ENCODE measurements at places on chromosomes 7 and 10. TPM values are rescaled to one million over a fixed set of nuclear protein-coding genes. Genes with fewer than 3 reads are reported as not detected.

DNA sequence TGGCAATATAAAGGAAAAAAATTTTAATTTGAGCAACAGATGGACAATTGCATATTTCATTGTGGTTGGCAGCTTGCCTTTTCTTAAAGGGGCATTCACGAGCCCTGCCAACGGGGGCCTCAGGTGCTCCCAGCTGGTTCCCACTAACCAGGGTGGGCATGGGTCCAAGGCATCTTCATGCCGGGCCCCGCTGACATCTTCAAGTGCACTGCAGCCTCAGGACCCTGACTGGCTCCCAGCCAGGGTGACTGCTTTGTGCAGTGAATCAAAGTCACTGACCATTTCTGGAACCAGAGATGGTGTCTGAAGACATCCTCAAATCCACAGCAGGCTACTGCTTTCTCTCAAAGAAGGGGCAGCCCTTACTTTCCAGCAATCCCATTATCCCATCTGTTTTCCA is 275.2 kb upstream of the MGMT start:
- H3K36me3 ChIP-seq, result no peaks in the 10 kb centered on the region
- H3K27ac ChIP-seq, result no peak overlapping the region
- H3K4me3 ChIP-seq, result no peak overlapping the region
- no peaks in the 10 kb centered on the region for H3K4me1 ChIP-seq
- peak; percentile 23 for DNase-seq
- H3K27me3 ChIP-seq, result no peaks in the 10 kb centered on the region

DNA sequence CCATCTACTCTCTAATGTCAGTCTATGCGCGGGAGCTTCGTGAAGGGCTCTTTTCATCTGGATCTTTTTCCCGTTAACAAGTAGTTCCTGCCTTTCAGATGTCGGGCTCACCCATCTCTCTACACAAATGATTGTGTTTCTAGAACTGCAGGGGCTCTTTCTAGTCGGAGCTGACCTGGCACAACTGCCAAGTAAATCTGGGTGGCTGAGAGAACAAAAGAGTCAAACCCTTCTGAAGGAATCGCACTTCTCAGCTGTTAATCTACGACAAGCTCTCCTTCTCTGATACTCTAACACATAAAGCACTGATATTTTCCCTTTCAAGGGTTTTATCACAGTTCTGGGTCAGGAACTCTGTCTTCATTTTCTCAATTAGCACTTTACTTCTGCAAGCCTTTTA is 144.7 kb downstream of the NRP1 start:
- no peak for DNase-seq
- no peak overlapping the region for H3K27ac ChIP-seq
- no peak overlapping the region for H3K4me3 ChIP-seq
- peaks cover 86% of the 10 kb centered on the region for H3K36me3 ChIP-seq
- peaks cover 20% of the 10 kb centered on the region for H3K4me1 ChIP-seq
- no peaks in the 10 kb centered on the region for H3K27me3 ChIP-seq

DNA sequence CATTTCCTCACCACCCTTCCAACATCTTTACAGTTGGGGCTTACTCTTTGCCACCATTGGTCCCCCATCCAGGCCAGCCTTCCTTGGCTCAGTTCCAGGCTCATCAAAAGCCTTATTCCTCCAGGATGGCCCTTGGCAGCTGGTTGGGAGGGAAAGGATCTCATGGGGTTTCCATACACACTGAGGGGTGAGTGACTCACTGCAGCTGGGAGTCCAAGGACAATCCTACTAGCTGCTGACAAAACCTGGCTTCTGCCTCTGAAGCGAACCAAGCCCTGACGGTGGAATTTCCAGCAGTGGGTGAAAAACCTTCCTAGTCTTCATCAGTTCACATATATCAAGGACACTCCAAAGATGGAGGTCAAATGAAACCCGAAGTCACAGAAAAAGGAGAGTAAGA is 22.9 kb downstream of the CRHR2 start:
- no peak overlapping the region for H3K27ac ChIP-seq
- H3K4me3 ChIP-seq, result no peak overlapping the region
- no peaks in the 10 kb centered on the region for H3K4me1 ChIP-seq
- no peaks in the 10 kb centered on the region for H3K27me3 ChIP-seq

DNA sequence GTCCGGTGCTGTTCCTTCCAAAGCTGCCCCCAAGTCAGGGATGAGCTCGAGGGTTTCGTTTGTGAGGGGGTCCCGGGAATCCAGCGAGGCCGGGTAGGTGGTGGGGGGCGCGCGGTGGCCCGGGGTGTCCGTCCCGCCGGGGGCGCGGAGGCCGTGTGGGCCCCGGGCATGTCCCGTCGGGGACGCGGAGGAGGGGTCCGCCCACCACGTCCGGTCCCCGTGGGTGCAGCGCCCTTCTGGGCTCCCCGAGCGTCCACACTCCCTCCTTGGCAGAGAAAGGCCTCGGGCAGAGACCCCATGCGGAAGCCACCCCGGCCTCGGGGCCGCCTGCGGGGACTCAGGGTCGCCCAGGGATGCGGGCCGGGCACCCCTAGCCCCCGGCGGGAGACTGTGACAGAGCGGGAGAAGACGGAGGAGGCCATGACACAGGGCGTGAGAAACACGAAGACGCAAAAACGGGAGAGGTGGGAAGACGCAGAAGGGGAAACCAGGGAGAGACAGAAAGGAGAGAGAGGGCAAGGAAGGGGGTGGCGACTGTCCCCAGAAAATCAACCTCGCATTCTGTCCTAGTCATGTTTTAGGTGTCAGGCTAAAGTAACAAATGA is 640 bp upstream of the ZNF425 start:
- peaks cover 20% of the 10 kb centered on the region for H3K36me3 ChIP-seq
- H3K4me1 ChIP-seq, result peaks cover 10% of the 10 kb centered on the region
- peak; percentile 69 for DNase-seq

- H3K36me3 ChIP-seq, result no peaks in the 10 kb centered on the region
- H3K27ac ChIP-seq, result no peak overlapping the region
- no peak overlapping the region for H3K4me3 ChIP-seq
These were observed 16.6 kb downstream of the PLPP4 start for GRCh38 chr10:120473593-120473992.

GRCh38 chr10:118383063-118383689 is 41.1 kb upstream of the FAM204A start:
- no peak overlapping the region for H3K27ac ChIP-seq
- H3K4me3 ChIP-seq, result no peak overlapping the region
- H3K27me3 ChIP-seq, result no peaks in the 10 kb centered on the region
- no peak for DNase-seq

KIAA1217 gene
- 44.0 TPM for total RNA-seq

SPDYE1 gene
- 0.13 TPM for total RNA-seq

ACBD7 gene
- not detected for total RNA-seq

POU6F2 gene
- 0.38 TPM for total RNA-seq

PAX4 gene
- total RNA-seq, result not detected

ADAM8 gene
- 1.5 TPM for total RNA-seq

Measured in heart left ventricle (tissue), 16 donors.